HEK293T (cell line): ENCODE measurements at places on chromosomes 3 and 15.

GRCh38 chr3:19668163-19668562, 265.9 kb downstream of the EFHB start:
- no peak for DNase-seq

- DNase-seq, result no peak
Measured at GRCh38 chr3:12999147-13000140, 73.8 kb downstream of the IQSEC1 start.

GRCh38 chr3:187949093-187949820, 204.0 kb upstream of the BCL6 start:
- no peak for DNase-seq

DNA sequence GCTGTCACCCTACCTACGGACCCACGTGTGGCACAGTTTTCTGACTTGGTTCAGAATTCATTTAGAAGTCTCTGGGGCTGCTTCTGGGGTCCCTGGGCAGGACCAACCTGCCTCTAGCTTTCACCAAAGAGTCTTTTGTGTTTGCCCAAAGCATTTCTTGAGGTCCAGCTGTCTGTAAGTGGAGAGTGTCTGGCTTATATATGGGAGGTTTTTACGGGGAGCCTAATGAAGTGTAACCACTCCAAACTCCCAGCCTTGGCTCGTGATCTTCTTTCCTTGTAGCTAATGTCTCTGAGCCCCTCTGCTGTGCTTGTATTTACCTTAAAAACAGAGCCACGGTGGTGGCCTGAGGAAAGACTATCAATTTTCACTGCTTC, 109.0 kb upstream of the CTDSPL start:
- DNase-seq, result no peak

DNA sequence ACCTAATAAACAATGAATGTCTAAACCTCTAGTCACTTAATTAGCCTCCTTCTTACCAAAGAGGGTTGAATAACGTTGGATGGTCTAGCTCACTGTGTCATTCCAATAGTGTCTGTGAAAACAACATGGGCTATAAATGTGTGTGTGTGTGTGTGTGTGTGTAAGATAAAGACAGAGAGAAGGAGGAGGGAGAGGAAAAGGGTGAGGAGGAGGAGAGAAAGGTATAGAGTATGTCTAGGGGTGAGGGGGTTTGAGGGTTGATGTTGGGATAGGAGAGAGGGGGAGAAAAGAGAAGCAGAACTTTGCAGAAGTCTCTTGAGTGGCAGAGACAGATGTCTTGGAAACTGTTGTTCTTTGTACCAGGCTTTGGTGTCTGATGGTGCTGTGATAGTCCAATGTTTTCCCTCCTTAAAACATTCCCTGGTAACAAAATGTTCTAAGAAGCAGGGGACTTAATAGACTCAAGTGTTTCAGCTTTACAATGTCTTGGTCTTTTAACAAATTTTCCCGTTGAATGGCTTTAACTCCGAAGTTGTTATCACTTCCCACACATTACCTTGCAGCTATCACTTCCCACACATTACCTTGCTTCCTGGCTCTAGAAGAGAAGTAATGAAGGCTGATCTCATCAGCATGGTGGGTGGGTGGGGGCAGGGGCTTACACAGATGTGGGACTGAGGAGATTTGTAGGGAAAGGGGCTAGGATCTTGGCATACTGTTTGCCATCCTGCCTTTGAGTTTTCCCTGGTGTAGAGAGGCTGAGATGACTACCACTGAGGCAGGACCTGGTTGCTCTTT, 57.8 kb upstream of the ETV5 start:
- no peak for DNase-seq

- no peak for DNase-seq
Measured at GRCh38 chr3:20478436-20478835, 292.4 kb upstream of the SGO1 start.

DNA sequence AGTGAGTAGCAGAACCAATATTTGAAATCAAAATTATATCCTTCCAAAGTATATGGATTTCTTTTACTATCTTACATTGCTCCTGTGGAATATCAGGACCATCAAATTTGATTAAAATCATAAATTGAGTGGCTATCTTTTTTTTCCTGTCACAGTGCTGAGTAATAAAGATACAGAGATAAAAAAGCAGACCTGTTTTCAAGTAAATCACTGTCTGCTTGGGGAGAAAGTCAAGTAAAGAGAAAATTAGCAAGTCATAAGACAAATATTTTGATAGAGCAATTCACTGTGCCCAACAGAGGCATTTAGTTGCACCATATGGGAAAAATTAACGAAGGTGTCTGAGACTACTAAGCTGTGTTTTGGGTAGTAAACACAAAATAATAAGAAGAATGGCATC, 933.7 kb downstream of the NTRK3 start:
- no peak for DNase-seq

DNA sequence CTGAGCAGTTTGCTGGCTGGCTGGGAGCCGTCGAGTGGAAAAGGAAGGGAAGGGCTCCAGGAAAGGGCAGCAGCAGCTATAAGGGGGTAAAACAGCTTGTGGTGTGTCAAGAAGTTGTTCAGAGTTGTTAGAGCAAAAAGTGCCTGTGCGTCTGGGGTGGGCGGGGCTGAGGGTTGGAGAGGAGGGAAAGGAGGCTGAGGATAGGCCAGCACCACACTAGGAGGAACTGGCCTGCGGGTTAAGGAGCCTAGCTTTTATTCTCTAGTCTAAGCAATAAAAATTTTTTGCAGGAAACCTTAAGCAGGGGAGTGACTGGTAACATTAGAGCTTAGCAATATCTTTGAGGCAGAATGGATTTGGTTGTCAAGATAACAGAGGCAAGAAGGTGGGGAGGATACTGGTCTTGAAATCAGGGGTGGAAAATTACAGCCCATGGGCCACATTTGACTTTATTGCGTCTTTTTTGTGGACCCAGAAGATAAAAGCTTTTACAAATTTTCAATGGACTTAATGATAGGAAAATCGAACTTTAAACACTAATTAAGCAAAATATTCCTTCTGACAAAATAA, 134.5 kb upstream of the AADACL2 start:
- DNase-seq, result peak; percentile 13
